ENCODE measurements at places on chromosomes 6 and 20. TPM values are rescaled to one million over a fixed set of nuclear protein-coding genes. Genes with fewer than 3 reads are reported as not detected.

DNA sequence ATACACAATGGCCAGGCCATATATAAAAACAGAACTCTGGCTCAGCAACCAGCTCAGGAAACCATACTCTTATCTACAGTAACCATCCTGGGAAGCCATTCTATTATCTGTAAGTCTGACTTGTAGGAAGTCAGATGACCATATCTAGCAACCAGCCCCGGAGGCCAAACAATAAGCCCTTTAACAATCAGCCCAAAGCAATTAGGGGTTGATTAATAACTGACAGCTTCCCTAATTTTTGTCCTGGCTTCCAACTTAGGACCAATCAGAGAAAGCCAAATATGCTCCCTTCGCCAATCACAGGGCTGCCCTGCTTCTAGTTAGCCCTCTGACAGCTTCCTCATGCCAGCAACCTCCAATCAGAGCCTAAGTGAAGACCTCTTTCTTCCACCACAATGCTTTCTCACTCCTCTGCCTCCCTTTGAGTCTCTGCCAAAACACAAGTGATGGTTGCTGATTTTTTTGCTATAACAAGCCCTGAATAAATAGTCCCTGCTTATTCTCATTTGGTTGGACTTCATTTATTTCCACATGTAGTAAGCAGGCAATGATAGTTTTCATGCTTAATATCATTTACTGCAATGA is 37.8 kb upstream of the STXBP5 start:
- no peaks in the 10 kb centered on the region for H3K36me3 ChIP-seq
- H3K4me1 ChIP-seq, result no peaks in the 10 kb centered on the region
- H3K27me3 ChIP-seq, result no peaks in the 10 kb centered on the region
- DNase-seq, result no peak
- H3K27ac ChIP-seq, result no peak overlapping the region

DNA sequence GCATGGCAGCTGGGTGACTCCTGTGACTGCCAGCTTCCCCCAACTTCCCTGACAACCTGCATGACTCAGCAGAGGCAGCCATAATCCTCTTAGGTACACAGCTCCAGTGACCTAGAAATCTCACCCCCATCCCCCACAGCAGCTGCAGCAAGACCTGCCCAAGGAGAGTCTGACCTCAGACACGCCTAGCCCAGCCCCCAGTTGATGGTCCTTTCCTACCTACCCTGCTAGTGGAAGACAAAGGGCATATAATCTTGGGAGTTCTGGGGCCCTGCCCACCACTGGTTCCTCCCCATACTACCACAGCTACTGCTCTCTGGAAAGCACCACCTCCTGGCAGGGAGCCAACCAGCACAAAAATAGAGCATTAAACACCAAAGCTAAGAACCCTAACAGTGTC is 90.2 kb downstream of the F13A1 start:
- H3K4me1 ChIP-seq, result peaks cover 6% of the 10 kb centered on the region
- H3K27me3 ChIP-seq, result no peaks in the 10 kb centered on the region
- H3K4me3 ChIP-seq, result no peak overlapping the region
- DNase-seq, result peak; percentile 34

GRCh38 chr6:44680202-44680720 is 292.8 kb downstream of the CDC5L start:
- no peaks in the 10 kb centered on the region for H3K27me3 ChIP-seq
- H3K27ac ChIP-seq, result no peak overlapping the region
- no peaks in the 10 kb centered on the region for H3K4me1 ChIP-seq
- no peak overlapping the region for H3K4me3 ChIP-seq
- no peaks in the 10 kb centered on the region for H3K36me3 ChIP-seq
- no peak for DNase-seq

- no peak overlapping the region for H3K27ac ChIP-seq
- no peak overlapping the region for H3K4me3 ChIP-seq
- no peak for DNase-seq
- H3K36me3 ChIP-seq, result no peaks in the 10 kb centered on the region
- H3K27me3 ChIP-seq, result peaks cover 13% of the 10 kb centered on the region
Observed at GRCh38 chr6:29554764-29555163, 4.8 kb downstream of the UBD start.

The PHF20 gene
- total RNA-seq, result 29.7 TPM

DNA sequence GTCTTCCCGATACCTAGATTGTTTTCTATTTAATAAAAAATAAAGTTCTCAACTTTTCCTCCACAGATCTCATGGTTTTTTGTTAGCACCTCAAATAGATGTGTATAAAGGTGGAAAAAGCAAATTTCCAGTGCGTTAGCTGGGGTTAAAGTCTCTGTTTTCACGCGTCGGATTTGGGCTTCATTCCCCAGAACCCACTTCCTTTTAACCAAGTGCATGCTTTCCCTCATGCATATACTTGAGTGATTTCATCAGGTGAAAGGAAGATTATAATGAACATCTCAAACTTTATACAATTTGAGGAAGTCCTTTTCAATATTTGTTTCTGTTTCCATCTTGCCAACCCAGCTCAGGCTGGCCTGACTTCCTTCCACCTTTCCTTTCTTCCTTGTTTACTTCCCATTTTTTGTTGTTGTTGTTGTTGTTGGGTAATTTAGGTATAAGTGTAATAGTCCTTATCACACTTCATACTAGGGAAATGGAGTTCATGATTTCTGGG is 43.9 kb upstream of the GGTLC1 start:
- peaks cover 6% of the 10 kb centered on the region for H3K4me1 ChIP-seq
- no peak overlapping the region for H3K27ac ChIP-seq
- H3K27me3 ChIP-seq, result no peaks in the 10 kb centered on the region
- H3K36me3 ChIP-seq, result no peaks in the 10 kb centered on the region
- H3K4me3 ChIP-seq, result no peak overlapping the region
- DNase-seq, result no peak

DNA sequence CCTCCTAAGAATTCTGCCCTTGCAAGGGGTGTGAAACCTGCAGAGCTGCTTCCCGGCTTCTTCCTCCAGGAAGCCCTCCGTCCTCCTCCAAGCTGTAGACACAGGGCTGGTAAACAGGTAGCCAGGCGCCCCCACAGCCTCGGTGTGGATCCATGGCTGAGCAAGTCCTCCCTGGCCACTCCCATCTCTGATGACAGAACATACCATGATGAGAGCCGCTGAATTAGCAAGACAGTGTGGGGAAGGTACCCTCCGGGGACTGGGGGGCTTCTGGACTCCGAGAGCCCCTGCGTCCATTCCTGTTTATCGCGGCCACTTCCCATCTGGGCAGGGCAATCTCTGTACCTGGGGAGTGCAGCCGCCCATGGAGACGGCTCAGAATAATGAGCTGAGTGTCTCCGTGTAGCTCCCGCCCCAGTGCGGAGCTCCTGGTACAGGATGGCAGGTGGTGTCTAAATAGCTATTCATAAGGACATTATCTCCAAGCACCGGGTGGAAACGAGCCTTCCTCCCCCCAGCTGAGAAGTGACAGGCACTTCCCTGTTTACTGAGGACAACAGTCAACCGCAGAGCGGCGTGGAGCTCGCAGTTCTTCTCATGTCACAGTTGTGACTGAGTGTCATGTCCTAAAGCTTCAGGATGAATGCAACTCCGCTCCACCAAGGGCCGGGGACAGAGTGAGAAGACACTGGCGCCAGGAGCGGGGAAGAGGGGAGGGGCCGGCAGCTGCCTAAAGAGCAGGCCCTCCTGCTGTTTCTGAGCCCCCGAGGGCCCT is 22.7 kb upstream of the NTSR1 start:
- no peaks in the 10 kb centered on the region for H3K27me3 ChIP-seq
- DNase-seq, result no peak

- H3K36me3 ChIP-seq, result no peaks in the 10 kb centered on the region
- no peaks in the 10 kb centered on the region for H3K27me3 ChIP-seq
- H3K27ac ChIP-seq, result no peak overlapping the region
- DNase-seq, result no peak
- H3K4me1 ChIP-seq, result peaks cover 5% of the 10 kb centered on the region
Observed at GRCh38 chr20:34560614-34561013, 2.1 kb downstream of the MAP1LC3A start.

- no peaks in the 10 kb centered on the region for H3K36me3 ChIP-seq
- no peaks in the 10 kb centered on the region for H3K4me1 ChIP-seq
- DNase-seq, result no peak
- H3K27me3 ChIP-seq, result no peaks in the 10 kb centered on the region
- no peak overlapping the region for H3K4me3 ChIP-seq
Observed at GRCh38 chr6:164370773-164371172, 938.6 kb downstream of the C6orf118 start.

DNA sequence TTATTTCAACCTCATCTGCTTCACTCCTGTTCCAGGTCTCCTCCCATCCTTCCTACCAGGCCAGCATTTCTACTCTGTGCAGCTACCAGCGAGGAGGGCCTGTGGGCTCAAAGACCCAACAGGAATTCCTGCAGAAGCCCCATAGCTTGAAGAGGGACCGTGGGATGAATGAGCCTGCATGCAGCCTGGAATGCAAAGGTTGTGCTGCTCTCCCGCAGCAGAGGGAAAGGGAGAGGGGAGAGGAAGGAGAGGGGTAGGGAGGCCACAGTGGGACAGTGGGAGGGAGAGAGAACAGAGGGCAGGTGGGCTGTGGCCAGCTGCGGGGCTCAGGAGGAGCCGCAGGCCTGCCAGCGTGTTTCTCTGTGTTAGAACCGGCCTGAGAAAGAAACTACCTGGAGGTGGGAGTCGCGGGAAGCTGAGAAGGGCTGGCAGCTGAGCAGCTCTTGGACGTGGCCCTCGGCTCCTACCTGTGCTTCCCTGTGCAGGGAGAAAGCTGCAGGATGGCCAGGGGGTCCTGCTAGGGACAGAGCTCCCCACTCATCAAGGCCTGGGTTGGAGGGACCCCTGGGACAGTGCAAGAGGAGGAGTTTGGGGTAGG is 66.1 kb upstream of the MLN start:
- H3K4me1 ChIP-seq, result peaks cover under 1% of the 10 kb centered on the region

GRCh38 chr20:558117-558516 is 14.5 kb upstream of the CSNK2A1 start:
- DNase-seq, result no peak
- no peak overlapping the region for H3K27ac ChIP-seq
- no peaks in the 10 kb centered on the region for H3K36me3 ChIP-seq
- H3K27me3 ChIP-seq, result no peaks in the 10 kb centered on the region

GRCh38 chr6:112321941-112322424 is 25.1 kb upstream of the RFPL4B start:
- no peaks in the 10 kb centered on the region for H3K27me3 ChIP-seq
- no peak overlapping the region for H3K27ac ChIP-seq
- no peak overlapping the region for H3K4me3 ChIP-seq
- no peaks in the 10 kb centered on the region for H3K36me3 ChIP-seq

The METTL24 gene
- total RNA-seq, result 12.6 TPM

The PHF3 gene
- total RNA-seq, result 74.4 TPM

GRCh38 chr20:20205862-20206236 is 153.5 kb downstream of the CFAP61 start:
- no peaks in the 10 kb centered on the region for H3K27me3 ChIP-seq
- no peak for DNase-seq
- no peak overlapping the region for H3K27ac ChIP-seq
- H3K4me3 ChIP-seq, result no peak overlapping the region
- no peaks in the 10 kb centered on the region for H3K36me3 ChIP-seq

GRCh38 chr20:4455996-4456395 is 265.7 kb upstream of the PRND start:
- H3K36me3 ChIP-seq, result no peaks in the 10 kb centered on the region
- DNase-seq, result no peak
- no peaks in the 10 kb centered on the region for H3K4me1 ChIP-seq
- H3K4me3 ChIP-seq, result no peak overlapping the region
- H3K27ac ChIP-seq, result no peak overlapping the region

DNA sequence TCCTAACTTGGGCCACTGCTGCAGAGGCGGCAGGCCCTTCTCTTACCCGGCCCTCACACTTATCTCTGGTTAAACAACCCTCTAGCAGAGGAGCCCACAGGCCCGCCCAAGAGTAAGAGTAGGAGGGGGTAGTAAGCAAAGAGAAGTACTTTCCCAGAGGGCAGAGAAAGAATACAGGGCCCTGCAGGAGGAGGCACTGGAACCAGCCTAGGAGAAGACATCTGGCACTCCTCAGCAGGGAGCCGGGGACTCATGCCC is 10.1 kb downstream of the MTCH1 start:
- H3K4me3 ChIP-seq, result no peak overlapping the region
- H3K4me1 ChIP-seq, result peaks cover 44% of the 10 kb centered on the region
- no peak for DNase-seq
- H3K27ac ChIP-seq, result peak overlapping the region; percentile 39

- DNase-seq, result peak; percentile 67
- no peaks in the 10 kb centered on the region for H3K27me3 ChIP-seq
- H3K27ac ChIP-seq, result peak overlapping the region; percentile 90
- no peak overlapping the region for H3K4me3 ChIP-seq
Observed at GRCh38 chr6:155185544-155185943, 78.3 kb upstream of the CLDN20 start.
